ENCODE measurements at places on chromosomes 3 and 15. TPM values are rescaled to one million over a fixed set of nuclear protein-coding genes. Genes with fewer than 3 reads are reported as not detected.

- DNase-seq: no peak
- H3K4me1 ChIP-seq: peaks cover 26% of the 10 kb centered on the region
- H3K27ac ChIP-seq: no peak overlapping the region
- H3K4me3 ChIP-seq: no peak overlapping the region
Measured at GRCh38 chr3:56795829-56796185, 5.9 kb downstream of the ARHGEF3 start.

DNA sequence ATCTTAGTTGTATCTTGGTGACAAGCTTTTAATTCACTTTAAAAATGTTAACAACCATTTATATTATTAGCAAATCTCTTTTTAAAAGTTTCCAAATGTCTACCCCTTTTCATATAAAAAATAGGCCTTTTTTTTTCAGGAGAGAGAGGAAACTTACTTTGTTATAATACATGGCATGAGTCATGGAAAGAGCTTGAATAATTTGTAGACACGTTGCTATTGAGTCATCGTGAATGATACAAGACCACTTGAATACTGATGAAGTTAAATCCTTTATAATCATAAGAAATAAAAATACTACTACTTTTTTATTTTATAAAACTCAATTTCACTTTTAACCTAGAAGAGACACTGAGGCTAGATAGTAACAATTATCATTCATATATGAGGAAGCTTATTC, 70.3 kb upstream of the BBX start:
- no peaks in the 10 kb centered on the region for H3K36me3 ChIP-seq
- no peak for DNase-seq
- H3K27ac ChIP-seq: no peak overlapping the region

DNA sequence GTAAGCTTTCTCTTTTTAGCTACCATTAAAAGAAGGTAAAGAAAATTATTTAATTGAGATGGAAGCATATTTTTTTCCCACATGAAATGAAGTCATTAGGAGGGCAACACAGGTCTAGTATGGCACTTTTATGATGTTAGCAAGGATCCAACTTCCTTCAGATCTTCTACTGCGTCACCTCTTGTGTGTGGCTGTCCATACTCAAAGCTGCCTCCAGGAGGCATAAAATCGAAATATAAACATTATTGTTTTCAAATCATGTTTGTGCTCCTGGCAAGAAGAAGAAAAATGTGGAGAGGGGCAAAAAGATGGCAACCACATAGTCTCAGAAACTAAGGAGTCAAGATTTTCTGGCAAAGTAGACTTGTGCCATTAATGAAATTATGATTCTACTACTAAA, 791.7 kb upstream of the EPHA6 start:
- no peak for DNase-seq
- peaks cover 2% of the 10 kb centered on the region for H3K4me1 ChIP-seq
- no peak overlapping the region for H3K27ac ChIP-seq
- no peaks in the 10 kb centered on the region for H3K27me3 ChIP-seq

DNA sequence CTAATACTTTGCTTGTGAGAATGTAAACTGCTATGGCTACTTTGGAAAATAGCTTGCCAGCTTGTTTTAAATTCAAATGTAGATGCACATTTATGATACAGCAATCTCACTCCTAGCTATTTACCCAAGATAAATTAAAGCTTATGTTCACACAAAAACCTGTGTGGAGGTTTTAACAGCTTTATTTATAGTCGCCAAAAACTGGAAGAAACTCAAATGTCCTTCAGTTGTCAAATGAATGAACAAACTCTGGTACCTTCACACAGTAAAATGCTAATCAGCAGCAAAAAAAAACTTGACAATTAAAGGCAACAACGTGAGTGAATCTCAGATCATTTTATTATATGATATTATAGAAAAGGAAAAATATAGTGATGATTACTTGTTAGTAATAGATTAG, 248.6 kb upstream of the NECTIN3 start:
- H3K36me3 ChIP-seq: peaks cover 4% of the 10 kb centered on the region
- no peak overlapping the region for H3K4me3 ChIP-seq
- no peaks in the 10 kb centered on the region for H3K27me3 ChIP-seq
- no peaks in the 10 kb centered on the region for H3K4me1 ChIP-seq
- H3K27ac ChIP-seq: no peak overlapping the region

EPB42 gene
- not detected for total RNA-seq

CHRM5 gene
- not detected for total RNA-seq

Measured in neural crest cell (in vitro differentiated cells).